Stimulated activated CD8-positive, alpha-beta memory T cell treated with anti-CD3 and anti-CD28 coated beads, Interleukin-4, amount 100 ng/mL, for 1 hour (primary cell): ENCODE measurements at places on chromosomes 7 and 10.

GRCh38 chr10:14399641-14400040, 68.9 kb upstream of the FRMD4A start:
- no peak for DNase-seq

DNA sequence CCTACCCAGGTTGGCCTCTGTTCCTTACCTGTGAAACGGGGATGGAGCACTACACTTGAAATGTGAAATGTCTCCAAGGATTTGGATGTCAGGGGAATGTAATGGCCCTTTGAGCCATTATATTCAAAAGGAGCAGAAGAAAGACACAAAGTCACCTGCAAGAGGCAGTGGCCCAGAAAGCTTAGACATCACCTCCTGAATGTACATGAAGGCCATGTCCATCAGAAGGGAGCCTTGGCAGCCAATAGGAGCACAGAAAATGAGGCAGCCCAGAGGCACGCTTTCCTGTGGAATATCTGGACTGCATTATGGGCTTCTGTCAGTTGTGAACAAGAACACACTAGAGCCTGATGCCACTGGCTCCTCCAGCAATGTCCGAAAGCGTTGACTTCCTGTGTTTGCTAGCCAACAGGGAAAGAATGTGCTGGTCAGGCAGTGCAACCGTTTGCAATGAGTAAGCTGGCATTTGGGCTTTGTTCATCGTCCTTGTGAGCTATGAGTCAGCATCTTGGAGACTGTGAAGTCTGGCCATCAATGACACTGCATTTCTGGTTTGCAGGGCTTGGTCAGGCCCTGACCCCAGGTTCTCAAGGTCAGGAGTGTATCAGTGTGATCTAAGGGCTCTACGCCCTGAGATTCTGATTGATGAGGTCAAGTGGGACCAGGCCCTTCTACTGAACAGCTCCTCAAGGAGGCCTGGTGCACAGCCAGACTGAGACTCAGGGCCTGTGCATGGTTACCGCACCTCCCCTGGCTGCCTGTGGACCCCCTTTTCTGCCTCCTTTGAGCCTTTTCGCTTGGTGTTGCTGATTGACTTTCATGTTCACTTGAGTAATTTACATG, 222.4 kb downstream of the RPS24 start:
- no peak for DNase-seq

GRCh38 chr10:68046642-68047041, 28.4 kb downstream of the HERC4 start:
- no peak for DNase-seq

DNA sequence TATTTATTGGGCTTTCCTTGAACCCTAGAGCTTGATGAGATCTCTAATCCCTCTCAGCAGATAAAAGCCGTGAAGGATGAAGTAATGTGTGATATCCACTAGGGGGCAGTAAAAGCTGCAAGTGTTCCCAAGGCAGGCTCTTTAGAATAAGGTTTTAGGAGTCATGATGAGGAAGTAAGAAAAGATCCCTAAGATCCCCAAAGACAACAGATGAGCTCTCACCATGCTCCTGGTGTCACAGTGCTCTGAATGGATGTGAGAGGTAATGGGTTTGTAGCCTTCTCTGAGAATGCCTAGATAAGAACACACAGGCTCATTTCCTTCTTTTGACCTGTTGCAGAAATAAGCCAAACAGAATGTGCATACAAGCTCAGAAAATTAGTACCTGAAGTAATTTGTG, 70.4 kb upstream of the ITPRID1 start:
- DNase-seq: no peak

DNA sequence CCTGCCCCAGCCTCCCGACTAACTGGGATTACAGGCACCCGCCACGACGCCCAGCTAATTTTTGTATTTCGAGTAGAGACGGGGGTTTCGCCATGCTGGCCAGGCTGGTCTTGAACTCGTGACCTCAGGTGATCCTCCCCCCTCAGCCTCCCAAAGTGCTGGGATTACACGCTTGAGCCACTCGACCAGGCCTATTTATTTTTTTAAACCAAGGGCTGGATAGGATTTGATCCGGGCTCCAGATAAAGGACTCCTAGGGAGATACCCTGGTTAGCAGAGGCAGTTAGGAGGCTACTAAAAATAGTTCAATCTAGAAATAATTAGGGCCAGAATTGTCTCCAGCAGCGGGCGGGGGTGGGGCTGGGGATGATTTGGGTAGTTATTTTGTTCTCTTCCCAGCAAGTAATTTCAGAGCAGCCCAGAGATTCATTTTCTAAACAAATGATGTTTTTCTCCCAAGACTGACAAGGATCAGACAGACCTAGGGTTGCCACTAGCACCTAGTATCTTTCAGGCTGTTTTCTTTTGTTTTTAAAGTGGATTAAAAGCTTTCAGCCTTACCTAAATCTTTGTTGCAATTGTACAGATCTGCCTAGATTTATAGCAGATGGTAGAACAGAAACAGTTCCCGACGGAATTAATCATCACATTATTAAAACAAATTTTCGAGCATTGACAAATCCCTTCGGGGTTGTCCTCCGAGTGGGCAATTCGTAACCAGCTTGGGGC, 859 bp upstream of the SMC3 start:
- no peak for DNase-seq

GRCh38 chr7:80677629-80678028, 39.2 kb downstream of the CD36 start:
- no peak for DNase-seq

DNA sequence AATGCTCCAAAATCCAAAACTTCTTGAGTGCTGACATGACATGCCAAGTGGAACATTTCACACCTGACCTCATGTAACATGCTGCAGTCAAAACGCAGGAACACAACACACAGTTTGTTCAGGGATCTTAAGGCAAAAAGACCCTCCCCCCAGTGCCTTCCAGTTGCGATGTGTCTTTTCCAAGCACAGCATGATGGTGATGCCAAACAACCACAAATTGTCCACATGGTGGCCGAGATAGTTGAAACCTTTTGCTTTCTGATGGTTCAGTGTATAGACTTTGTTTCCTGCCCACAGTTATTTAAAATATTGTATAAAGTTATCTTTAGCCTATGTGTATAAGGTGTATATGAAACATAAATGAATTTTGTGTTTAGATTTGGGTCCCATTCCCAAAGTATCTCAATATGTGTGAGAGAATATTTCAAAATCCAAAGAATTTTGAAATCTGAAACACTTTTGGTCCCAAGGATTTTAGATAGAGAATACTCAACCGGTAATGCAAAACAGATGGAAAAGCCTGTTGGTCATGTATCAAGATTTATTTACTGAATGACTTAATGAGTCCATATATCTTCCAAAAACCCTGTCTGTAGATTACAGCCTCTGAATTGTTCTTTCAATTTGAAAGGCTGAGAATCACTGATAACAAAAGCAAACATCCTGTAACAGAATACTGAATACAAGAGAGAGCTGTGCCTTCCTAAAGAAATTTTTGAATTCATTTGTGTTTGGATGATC, 93.4 kb upstream of the OIT3 start:
- no peak for DNase-seq

DNA sequence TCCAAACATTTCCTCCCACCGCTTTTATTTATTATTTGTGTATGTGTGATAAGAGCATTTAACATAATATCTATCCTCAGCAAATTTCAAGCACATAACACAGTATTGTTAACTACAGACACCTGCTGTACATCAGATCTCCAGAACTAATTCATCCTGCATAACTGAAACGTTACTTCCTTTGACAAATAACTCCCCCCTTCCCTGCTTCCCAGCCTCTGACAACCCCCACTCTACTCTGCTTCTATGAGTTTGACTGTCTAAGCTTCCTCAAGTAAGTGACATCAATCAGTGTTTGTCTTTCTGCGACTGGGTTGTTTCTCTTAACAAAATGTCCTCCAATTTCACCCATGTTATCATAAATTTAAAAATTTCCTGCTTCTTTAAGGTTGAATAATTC, 22.1 kb downstream of the C10orf71 start:
- no peak for DNase-seq

GRCh38 chr10:31953080-31953479, 24.4 kb upstream of the ARHGAP12 start:
- no peak for DNase-seq
